ENCODE measurements at places on chromosomes 13 and 19. TPM values are rescaled to one million over a fixed set of nuclear protein-coding genes. Genes with fewer than 3 reads are reported as not detected.

Gene SIGLEC14
- total RNA-seq: not detected

Gene WDR87
- not detected for total RNA-seq

Gene LINGO3
- total RNA-seq: not detected

Gene C1QTNF9B
- not detected for total RNA-seq

Gene ITGBL1
- total RNA-seq: 1.8 TPM

Gene SELENOV
- not detected for total RNA-seq

Gene KLK15
- total RNA-seq: not detected

Gene CILP2
- 0.18 TPM for total RNA-seq

Gene DLL3
- total RNA-seq: 10.1 TPM

Gene OR7C1
- total RNA-seq: not detected

Gene EBI3
- total RNA-seq: 3.1 TPM

Gene ZNF470
- total RNA-seq: 1.5 TPM

Gene GFY
- total RNA-seq: 0.08 TPM

Gene CLEC11A
- 9.6 TPM for total RNA-seq

Gene FNDC3A
- total RNA-seq: 20.5 TPM

Gene NLRP4
- total RNA-seq: not detected

Gene CALR3
- not detected for total RNA-seq

Gene THSD1
- 6.2 TPM for total RNA-seq
